A549 treated with RU486 at 1 μM for 4 hours (cell line): ENCODE measurements at places on chromosomes 2 and 18. TPM values are rescaled to one million over a fixed set of nuclear protein-coding genes. Genes with fewer than 3 reads are reported as not detected.

Gene SLC8A1
- total RNA-seq: 0.24 to 0.58 TPM (median 0.50 TPM) in 5 replicates

Gene LOXL3
- total RNA-seq: 0.14 to 0.66 TPM (median 0.25 TPM) in 5 replicates

Gene WDR43
- total RNA-seq: 76.7 to 102 TPM (median 87.5 TPM) in 5 replicates

Gene C2orf72
- 5.6 to 9.3 TPM (median 5.6 TPM) in 5 replicates for total RNA-seq

Gene UGT1A5
- total RNA-seq: not detected in 5 replicates

Gene TBR1
- total RNA-seq: 0.09 to 0.14 TPM in 2 of 5 replicates, not detected in the others

Gene DSC2
- total RNA-seq: 0.93 to 1.8 TPM (median 1.3 TPM) in 5 replicates

Gene DCDC2C
- 0.24 to 0.54 TPM (median 0.30 TPM) in 5 replicates for total RNA-seq

Gene SNORC
- total RNA-seq: 5.3 to 15.8 TPM (median 9.8 TPM) in 5 replicates

Gene POMC
- not detected in 5 replicates for total RNA-seq

Gene FOXI3
- not detected in 5 replicates for total RNA-seq

Gene FLACC1
- 0.20 to 0.32 TPM in 2 of 5 replicates, not detected in the others for total RNA-seq

Gene NGEF
- 15.4 to 20.7 TPM (median 16.8 TPM) in 5 replicates for total RNA-seq

Gene CHAC2
- total RNA-seq: 7.1 to 15.1 TPM (median 13.4 TPM) in 5 replicates

Gene CERKL
- 0.17 to 0.32 TPM (median 0.24 TPM) in 5 replicates for total RNA-seq

Gene ZBTB7C
- total RNA-seq: 0.04 to 0.19 TPM (median 0.05 TPM) in 3 of 5 replicates, not detected in the others

Gene GATA6
- total RNA-seq: 2.0 to 2.9 TPM (median 2.6 TPM) in 5 replicates

Gene PAX3
- not detected in 5 replicates for total RNA-seq
